ENCODE measurements at places on chromosomes 5 and 9.

DNA sequence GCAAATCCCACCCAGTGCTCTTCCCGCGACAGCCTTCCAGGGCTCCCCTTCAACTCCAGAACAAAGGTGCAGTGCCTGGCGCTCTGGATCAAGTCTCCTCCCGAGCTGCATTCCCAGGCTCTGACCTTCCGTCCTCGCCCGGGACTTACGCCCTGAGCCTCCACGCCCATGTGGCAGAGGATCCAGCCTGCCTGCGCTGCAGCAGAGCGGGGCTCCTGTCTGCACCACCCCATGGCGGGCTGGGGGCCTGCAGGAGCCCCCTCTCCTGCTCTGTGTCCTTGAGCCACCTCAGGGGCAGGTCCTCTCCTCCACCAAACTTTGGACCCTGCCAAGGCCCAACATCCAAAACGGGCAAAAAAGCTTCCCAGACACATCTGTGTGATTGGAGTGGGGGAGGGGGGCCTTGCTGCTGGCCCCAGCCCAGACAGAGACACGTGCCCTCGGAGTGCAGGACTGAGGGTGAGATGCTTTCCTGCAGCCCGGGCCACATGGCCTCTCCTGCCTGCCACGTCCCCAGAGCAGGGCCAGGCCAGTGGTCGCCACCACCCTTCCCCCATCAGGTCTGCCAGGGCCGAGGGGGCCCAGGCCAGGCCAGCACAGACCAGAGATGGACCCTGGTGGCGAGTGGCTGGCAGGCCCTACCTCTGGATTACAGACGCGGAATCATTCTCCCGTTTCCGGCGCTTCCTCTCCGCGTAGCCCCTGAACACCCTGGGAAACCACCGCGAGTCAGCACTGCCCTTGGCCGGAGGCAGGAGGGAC is 4.4 kb downstream of the NSMF start:
- peak; percentile 1 for DNase-seq

- no peak for DNase-seq
Observed at GRCh38 chr5:145598184-145598583, 237.0 kb downstream of the PRELID2 start.

DNA sequence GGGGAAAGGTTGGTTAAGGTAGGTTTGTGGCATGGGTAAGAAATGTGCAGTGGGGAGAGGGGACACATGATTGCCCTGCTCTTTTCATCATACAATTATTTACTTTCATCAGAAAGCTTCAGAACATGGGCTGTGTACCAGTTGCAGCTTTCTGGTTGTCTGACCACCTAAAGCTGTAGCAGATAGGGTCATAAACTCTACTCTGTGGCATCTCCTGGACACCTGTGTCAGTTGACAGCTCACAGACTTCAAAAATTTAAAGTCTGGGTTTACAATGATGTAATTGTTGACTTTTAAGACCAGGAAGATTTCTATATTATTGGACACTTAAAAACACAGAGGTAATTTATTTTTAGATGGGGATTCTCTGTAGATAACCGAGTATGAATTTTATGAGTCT is 222.7 kb upstream of the PRR16 start:
- no peak for DNase-seq

GRCh38 chr9:87324613-87325194 is 173.0 kb upstream of the DAPK1 start:
- DNase-seq: no peak

DNA sequence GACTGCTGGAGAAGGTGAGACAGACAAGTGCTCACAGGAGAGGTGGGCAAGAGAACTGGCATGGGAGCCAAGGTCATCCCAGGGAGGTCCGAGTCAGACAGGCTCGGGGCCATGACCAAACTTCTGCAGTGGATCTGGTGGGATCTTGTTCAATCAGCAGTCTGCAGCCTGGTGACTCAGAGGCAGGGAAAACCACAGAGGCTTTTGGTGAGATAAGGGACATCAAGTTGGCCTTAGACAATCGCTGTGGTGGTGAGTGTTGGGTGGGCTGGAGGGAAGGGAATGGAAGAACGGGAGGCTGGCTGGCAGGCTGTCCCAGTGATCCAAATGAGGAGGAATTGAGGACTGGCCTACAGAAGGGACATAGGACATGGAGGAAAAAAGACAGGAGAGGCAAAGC is 123.8 kb downstream of the TMEM174 start:
- no peak for DNase-seq

GRCh38 chr5:145591578-145591977 is 243.6 kb downstream of the PRELID2 start:
- DNase-seq: no peak

DNA sequence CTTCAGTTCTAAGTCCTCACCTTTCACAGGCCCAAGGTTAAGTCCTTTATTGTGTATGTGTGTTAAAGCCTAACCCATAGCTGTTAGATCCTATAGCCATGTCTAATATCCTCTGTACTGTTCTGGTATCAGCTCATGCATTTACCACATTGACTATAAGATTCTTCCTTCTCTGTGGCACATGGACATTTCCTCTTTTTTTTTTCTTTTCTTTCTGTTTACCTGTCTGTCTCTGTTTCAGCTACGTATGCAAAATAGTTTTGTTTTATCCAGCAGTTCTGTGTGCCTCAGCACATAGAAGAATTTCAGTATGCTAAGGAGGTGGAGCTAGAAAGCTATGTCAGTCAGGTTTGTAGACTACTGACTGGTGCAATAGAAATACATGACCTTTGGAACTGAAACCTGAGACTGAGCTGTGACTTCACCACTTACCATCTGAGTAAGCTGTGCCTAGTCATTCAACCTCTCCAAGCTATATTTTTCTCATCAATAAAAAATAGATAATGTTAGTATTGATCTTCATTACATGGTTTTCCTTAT is 155.6 kb upstream of the VLDLR start:
- DNase-seq: no peak

DNA sequence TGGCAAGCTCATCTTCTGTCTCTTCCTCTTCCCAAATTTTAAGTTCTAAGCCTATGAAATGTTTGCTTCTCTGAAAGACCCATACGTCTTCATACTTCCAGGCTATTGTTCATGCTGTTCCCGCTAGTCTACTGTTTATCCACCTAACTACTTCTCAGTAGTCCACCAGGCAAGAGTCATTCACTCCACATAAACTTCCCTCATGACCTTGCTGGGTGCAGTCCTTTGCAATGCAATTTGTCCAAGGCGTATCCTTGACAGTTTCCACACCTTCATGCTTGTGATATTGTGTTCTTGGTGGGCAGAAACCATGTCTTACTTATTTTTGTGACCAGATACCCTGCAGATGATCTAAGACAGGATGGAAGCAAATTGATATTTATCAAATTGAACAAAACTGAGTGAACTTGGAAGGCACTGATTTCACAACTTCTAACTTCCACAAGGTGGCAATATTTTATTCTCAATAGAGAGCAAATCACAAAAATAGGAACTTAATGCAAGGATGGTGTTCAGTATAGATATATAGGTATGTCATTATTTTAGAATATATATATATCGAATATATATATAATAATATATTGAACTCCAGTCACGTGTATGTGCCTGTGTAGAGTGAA is 30.3 kb downstream of the TYRP1 start:
- no peak for DNase-seq

- no peak for DNase-seq
Observed at GRCh38 chr5:139404484-139404840, 573 bp upstream of the SPATA24 start.

DNA sequence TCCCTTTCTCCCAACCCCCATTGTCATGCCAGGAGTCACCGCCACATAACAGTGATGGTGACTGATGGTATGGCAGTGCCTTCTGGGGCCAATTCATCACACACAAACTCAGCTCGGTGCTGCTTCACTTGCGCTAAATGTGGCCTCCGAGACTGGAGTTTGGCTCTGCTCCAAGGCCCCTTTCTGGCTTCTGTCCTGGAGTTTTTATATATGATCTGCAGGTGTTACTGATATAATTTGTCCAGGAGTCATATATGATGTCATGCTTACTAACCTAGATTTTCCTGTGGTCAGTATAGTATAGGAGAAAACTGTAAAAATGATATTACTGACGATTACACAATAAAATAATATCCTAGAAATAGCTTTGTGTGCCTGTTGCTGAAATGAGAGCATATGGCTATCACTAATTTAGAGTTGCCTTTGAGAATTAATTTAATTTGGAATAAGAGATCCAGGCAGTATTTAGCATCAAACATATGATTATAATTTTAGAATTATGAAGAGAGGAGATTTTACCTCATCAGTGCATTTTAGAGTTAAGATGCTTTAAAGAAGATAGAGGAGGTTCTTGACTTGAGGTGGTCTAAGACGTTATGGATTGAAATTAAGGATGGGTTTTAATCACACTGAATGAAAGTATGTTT is 334.1 kb upstream of the CD180 start:
- no peak for DNase-seq

DNA sequence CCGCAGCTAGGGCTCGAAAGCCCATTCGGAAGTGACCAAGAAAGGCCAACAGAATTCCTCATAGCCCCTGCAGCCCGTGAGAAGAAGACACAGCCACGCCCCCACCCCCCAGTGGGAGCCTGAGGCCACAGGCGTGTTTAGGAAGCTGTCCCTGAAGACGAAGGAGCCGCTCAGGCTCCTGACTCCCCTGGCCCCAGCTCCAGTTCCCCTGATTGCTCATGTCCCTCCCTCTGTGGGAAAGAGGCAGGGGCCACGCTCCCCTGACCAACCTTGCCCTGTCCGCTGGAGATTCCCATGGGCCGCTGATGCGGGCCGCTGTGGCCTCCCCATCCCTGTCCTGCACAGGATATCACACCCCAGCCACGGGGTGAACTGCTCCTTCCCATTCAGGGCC is 13.6 kb downstream of the ROPN1L start:
- DNase-seq: no peak

- no peak for DNase-seq
Observed at GRCh38 chr5:63233911-63234310, 655.3 kb downstream of the LRRC70 start.

DNA sequence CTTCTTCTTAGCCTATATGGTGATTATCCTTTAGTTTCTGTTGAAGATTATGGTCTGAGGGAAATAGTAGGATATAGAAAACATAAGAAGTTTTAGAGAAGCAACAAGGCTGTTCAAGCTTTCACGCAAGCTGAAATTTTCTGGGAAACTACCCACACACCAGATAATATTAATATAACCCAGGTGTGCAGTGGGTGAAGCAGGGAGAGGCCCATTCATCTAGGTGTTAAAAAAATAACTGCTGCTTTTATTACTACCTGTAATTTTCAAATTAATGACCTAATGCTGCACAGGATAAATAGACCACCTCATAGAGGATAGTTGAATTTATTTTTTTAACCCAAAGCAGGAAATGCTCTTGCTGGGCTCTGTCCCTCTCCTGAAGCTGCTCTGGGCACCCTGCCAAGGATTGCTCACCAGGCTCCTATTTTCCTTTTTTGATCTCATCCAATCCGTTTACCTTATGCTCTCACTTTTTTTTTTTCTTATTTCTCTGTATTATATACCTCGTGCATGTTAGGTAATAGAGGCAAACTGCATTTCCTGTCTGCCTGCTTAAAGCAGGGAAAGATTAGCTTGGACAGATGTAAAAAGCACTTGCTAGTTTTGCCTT is 124.3 kb upstream of the SLC12A2 start:
- DNase-seq: no peak

DNA sequence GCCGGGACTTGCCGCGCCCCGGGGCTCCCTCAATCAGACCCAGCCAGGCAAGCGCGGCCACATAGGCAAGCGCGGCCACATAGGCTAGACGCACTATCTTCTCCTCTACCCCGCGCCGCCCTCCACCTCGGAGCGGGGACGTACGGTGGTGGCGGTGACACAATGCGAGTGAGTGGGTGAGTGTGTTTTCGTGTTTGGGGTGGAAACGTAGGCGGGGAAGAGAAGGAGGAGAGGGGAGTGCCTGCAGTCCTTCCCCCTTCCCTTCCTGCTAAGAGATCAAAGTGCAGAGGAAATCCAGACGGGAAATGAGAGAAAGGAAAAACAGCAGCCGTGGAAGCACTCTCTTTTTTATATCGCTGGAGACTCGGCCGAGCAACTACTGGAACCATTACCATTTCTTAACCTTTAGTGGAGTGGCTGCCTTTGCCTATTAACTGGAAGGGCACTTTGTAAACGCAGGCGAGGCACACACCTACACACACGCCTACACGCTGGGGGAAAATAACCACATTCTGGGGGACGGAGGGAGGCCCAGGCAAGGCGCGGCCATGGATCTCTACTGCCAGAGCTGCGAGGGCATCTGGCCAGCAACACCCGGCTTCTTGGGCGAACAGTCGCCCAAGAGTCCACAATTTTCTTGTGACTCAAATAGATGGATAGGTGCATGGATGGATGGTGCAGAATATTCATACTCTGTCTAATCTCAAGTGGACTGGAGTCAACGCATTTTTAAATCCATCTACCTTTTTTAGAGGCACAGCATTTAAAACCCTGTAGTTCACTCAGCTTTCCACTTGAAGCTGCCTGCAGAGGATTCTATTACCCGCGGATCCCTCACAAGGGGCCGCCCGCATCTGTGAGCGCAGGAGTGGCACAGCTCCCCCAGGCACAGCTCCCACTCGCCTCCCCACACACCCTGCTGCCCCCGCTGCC is 2.1 kb downstream of the EDIL3 start:
- DNase-seq: no peak

- DNase-seq: no peak
Observed at GRCh38 chr5:109900911-109901627, 211.3 kb downstream of the MAN2A1 start.

GRCh38 chr5:150184990-150185912 is 4.6 kb upstream of the SLC6A7 start:
- DNase-seq: no peak

- no peak for DNase-seq
Observed at GRCh38 chr9:21153336-21154017, 11.8 kb upstream of the IFNW1 start.

DNA sequence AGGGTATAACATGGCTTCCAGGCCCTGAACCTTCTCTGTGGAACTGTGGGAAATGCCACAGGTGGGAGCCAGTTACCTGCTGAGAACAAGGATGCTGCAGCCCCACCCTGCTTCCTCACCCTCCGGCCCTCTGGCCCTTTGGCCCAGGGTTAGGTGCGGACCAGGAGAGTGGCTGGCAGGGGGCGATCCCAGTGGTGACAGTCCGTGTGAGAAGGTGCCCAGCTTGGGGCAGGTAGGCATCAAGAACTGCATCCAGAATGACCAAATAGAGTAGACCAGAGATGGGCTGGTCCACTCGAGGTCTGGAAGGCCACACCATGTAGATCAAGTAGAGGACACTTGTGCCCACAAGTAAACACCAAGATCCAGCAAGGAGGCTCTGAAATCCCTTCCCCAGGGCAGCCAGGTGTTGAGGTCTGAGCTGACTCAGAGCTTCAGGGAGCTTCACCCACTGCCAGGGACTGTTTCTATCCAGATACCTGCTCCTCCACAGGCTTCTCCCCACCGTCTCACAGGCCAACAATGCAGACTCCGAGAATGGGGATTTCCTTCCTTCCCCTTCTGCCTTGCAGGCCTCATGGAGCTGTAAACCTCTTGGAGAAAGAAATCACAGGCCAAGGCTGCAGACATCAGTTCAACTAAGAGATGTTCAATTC is 61.4 kb upstream of the ZSWIM6 start:
- DNase-seq: no peak

- DNase-seq: no peak
Observed at GRCh38 chr5:83564069-83564749, 92.7 kb downstream of the VCAN start.

- no peak for DNase-seq
Observed at GRCh38 chr5:150162142-150162513, 4.5 kb upstream of the CDX1 start.

- no peak for DNase-seq
Observed at GRCh38 chr9:16267281-16268066, 603.0 kb downstream of the BNC2 start.

- DNase-seq: no peak
Observed at GRCh38 chr5:96788112-96788749, 19.5 kb downstream of the ERAP1 start.

GRCh38 chr9:76115396-76115795 is 224.9 kb downstream of the PCSK5 start:
- DNase-seq: no peak

GRCh38 chr9:130891688-130892476 is 4.7 kb downstream of the QRFP start:
- no peak for DNase-seq
